ENCODE measurements at places on chromosomes 1 and 21.

- no peak for DNase-seq
These were observed 32.3 kb downstream of the TENT5C start for GRCh38 chr1:117638141-117638540.

DNA sequence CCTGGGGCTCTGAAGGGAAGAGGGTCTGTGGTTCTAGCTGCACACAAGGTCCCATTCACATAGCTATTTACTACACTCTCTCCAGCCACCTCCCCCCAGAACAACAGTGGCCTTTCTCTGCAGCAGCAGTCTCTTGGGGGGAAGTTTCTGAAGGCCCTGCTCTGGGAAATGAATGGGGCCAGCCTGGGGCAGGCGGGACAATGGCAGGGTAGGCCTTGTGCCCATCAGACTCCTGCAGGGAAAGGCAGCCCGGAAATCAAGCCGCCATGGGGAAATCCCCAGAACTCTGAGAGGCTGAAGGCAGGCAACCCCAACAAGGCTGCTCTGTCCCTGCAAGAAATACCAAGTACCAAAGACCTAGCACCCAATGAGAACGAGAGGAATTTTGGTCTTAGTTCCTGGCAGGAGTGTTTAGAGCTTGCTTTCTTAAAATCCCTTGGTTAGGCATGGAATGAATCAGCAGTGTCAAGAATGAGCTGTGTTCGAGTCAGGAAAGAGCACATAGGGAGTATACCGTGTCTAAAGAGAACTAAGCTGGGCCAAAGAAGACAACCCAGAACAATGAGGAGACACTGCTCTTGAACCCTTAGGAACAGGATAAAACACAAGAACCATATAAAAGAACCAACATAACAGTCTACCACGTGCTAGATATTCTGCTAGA is 11.3 kb downstream of the ARHGEF11 start:
- DNase-seq = no peak

GRCh38 chr21:42388740-42389448 is 7.0 kb downstream of the TMPRSS3 start:
- no peak for DNase-seq

GRCh38 chr1:23556635-23557470 is 2.4 kb downstream of the ID3 start:
- no peak for DNase-seq

GRCh38 chr1:243950166-243950565 is 100.1 kb upstream of the AKT3 start:
- DNase-seq = no peak

GRCh38 chr1:69766431-69767180 is 198.9 kb downstream of the LRRC7 start:
- no peak for DNase-seq

DNA sequence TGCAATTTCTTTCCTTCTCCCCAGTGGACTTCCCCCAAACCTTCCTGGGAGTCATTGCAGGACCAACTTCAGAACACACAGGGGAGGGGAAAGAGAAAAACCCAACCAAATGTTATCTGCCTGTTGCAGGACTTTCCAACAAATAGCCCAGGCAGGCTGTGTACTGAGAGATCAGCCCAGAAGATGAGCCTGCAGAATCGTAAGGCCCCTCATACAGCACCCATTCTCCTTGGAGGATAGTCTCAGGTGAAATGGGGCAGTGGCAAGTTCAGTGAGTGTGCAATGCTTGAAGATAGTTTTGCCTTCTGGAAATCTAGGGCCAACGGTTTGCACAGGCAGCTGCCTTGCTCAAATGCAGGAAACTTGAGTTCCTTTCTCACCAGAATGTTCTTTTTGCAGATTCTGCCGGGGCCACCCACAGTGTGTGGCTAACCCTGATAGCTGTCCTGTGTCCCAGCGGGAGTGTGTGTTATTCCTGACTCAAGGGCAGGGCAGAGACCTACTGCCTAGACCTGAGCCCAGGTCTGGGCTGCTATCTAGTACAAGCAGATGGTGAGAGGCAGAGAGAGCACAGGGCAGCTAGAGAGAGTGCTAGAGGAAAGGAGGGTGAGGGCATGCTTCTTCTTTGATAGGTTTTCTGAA is 48.8 kb downstream of the GADD45A start:
- no peak for DNase-seq

GRCh38 chr1:246687002-246687401 is 37.2 kb upstream of the SCCPDH start:
- no peak for DNase-seq

DNA sequence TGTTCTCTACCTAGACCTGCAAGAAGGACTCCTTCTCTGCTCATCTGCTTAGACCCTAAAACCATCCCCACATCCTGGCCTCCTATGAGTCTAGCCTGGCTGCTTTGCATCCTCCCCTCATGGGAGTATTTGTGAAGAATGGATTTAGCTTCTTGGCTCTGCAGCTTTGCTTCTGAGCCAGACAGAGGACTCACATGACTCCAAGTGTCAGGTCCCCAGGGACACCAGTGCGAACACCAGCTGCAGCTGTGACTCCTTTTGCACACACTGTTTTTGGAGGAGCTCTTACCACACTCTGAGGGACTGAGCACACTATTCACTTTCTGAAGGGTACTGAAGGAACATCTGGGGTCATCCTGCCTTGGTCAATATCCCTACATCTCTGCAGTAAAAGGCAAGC is 131.8 kb upstream of the SGIP1 start:
- DNase-seq = no peak

DNA sequence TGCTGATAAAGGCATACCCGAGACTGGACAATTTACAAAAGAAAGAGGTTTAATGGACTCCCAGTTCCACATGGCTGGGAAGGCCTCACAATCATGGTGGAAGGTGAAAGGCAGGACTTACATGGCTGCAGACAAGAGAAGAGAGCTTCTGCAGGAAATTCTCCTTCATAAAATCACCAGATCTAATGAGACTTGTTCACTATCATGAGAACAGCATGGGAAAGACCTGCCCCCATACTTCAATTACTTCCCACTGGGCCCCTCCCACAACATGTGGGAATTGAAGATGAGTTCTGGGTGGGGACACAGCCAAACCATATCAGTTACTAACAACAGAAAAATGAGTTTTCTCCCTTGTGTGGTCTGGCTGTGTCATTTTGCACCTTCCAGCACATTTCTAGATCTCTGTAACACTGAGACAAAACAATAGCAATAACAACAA is 741.4 kb downstream of the KCNT2 start:
- no peak for DNase-seq

DNA sequence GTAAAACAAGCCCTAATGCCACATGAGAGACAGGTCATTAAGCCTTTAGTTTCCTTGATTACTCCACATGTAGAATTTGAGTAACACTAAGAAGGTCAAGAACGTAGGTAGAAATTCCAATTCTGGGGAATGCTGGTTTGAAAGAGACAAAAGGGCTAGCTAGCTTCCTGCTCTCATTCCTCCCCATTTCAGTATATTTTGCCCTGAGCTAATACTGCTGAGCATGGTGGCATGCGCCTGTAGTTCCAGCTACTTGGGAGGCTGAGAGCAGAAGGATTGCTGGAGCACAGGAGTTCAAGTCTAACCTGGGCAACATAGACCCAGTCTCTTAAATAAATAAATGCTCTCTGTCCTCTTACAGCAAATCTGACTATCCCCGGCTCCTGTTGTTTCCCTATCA is 12.8 kb downstream of the PRDX6 start:
- no peak for DNase-seq

GRCh38 chr1:20276485-20277159 is 14.1 kb upstream of the VWA5B1 start:
- no peak for DNase-seq

GRCh38 chr21:29175408-29176134 is 45.1 kb downstream of the MAP3K7CL start:
- DNase-seq = no peak

DNA sequence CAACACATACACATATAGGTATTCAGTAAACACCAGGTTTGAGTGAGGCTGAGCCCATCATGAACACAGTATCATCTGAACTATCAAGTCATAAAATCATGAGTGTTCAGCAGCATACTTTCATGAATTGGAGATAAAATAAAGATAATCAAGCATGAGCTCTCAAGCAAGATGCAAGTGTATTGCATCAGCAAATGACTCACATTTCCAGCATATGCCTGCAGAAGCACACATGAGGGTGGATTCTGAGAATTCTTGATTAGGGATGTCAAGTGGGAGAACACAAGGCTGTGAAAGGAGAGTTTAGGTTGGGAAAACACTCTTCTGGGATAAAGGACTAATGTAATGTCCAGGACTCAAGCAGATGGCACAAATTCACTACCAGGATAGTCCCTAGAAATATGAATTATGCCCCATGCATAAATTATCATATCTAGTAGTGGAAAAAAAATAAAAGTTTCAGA is 299.2 kb downstream of the SRGAP2C start:
- no peak for DNase-seq

- no peak for DNase-seq
These were observed 47.7 kb upstream of the C8B start for GRCh38 chr1:57013522-57013921.

GRCh38 chr1:1996207-1996651 is 7.4 kb downstream of the CFAP74 start:
- DNase-seq = no peak

GRCh38 chr1:152996633-152997400 is 4.7 kb upstream of the SPRR3 start:
- no peak for DNase-seq

DNA sequence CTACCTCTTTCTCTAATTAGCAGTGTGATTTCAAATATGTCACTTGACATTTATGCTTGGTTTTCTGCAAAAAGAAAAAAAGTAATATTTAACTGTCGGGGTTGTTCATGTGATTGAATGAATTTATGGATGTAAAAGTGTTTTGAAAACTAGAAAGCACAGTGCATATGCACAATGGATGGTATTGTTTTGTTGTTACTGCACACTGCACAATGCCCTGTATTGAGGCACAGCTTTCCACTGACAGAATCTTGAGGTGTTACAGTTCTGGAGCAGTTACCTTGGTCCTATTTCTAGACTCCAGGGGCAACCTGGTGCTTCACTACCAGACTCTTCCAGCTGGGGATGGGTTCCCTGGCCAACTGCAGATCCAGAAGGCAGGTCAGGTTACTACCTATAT is 116.8 kb upstream of the L1TD1 start:
- DNase-seq = no peak

DNA sequence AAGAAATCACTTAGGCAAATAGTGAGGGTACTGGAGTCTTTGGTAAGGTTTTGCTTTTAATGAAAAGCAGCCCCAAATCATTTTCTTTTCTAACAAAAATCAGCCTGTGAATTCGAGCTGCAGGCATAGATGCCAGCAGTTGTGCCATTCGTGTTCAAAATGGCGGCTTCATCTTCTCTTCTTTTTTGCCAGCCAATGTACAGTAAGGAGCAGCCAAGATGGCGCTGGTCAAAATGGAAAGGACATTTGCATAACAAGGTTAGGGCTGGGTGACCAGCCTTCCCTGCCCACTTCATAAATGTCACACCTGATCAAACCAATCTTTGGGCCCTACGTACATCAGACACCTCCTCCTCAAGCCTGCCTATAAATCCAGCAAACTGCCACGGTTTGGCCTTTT is 100.2 kb upstream of the RGS1 start:
- no peak for DNase-seq

DNA sequence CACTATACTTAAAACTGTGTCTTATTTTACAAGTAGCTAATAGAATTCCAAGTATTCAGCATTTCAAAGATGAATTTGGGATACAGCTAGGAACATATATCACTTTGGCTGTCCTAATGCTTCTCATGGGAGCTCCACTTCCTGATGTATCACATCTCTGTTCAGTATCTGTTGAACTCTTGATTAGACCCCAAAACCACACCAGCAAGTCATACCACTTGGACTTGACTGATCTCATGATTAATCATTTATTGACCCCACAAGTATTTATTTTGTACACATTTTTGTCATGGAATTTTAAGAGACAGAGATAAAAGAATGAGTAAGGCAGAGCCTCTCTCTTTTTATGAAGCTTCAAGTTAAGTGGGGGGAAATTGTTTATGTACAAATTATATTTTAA is 30.0 kb downstream of the TMPRSS15 start:
- no peak for DNase-seq

DNA sequence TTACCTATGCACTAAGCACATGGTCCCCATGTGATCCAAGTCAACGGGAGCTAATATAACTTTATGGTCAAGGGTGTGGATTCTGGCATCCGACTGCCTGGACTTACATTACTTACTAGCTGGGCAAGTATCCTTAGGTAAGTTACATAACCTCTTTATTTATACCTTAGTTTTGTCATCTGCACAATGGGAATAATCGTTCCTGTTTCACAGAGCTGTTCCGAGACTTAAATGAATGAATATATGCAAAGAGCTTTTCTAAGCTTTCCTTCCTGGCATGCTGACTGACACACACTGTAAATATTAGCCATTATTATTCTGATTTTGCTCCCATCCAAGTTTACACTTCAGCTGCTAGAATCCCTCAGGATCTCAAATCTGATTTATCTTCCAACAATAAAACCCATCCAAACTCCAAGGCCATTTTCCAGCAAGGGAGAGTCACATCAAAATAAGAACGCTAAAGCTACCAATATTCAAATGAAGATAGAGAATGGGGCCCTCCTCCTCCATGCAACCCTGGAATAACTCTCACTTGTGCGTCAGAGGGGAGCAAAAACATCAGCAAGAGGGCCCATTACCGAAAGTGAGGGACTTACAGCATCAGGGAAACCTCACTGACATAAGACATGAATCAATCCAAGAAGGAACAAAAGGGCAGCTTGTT is 115.6 kb upstream of the KAZN start:
- DNase-seq = no peak

- DNase-seq = no peak
These were observed 2.7 kb downstream of the IFNAR2 start for GRCh38 chr21:33232291-33233034.

DNA sequence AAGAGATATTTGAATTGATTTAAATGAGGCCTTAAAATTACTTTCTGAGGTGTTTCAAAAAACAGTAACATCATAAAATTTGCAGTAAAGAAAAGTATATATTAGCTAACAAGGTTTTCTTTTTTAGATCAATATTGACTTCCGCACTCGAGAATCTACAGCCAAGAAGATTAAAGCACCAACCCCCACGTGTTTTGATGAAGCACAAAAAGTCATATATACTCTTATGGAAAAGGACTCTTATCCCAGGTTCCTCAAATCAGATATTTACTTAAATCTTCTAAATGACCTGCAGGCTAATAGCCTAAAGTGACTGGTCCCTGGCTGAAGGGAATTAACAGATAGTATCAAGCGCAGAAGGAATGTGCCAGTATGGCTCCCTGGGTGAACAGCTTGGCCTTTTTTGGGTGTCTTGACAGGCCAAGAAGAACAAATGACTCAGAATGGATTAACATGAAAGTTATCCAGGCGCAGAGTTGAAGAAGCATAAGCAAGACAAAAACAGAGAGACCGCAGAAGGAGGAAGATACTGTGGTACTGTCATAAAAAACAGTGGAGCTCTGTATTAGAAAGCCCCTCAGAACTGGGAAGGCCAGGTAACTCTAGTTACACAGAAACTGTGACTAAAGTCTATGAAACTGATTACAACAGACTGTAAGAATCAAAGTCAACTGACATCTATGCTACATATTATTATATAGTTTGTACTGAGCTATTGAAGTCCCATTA is 3.6 kb downstream of the RGS1 start:
- DNase-seq = no peak
